Activated CD4-positive, alpha-beta T cell treated with anti-CD3 and anti-CD28 coated beads, Interleukin-2, Interleukin-4, amounts not matched to agents 100 ng/mL and 50 ng/mL, durations not matched to agents 16 hours and 8 hours (primary cell): ENCODE measurements at places on chromosomes 5 and 9.

- DNase-seq, result no peak
These were observed 152.5 kb upstream of the MAP3K1 start for GRCh38 chr5:56662893-56663292.

- no peak for DNase-seq
These were observed 55.2 kb downstream of the NTNG2 start for GRCh38 chr9:132216861-132217619.

DNA sequence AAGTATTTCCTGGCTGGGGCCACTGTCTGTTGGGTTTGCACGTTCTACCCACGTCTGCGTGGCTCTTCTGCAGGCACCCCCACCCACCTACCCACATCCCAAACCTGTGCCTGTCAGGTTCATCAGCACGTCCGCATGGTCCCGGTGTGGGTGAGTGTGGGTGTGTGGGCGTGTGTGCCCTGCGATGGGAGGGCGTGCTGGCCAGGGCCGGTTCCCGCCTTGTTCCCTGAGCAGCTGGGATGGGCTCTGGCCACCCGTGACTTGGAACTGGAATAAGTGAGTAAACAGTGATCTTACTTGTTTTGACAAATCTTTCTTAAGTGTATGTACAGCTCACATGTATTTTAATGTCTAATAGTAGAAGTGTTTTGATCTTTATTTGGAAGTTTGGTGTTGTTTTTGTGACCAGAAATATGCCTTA, 20.4 kb downstream of the ERGIC1 start:
- DNase-seq, result no peak

GRCh38 chr5:72767289-72768010, 49.0 kb upstream of the TNPO1 start:
- DNase-seq, result no peak

- no peak for DNase-seq
These were observed 72.3 kb downstream of the WNK2 start for GRCh38 chr9:93255994-93256877.

DNA sequence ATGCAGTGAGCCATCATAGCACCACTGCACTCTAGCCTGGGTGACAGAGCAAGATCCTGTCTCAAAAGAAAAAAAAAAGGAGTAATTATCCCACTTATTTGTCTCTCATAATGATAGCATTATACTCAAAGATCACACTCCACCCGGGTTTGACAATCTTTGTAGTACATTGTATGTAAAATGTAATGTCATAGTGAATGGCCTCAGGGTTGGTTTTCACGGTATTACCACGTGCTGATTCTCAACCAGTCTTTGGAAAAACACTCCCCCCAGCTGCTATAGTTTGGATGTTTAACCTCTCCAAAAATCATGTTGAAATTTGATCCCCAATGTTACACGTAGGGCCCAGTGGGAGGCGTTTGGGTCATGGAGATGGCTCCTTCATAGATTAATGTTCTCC, 402.4 kb upstream of the GRAMD2B start:
- DNase-seq, result no peak

GRCh38 chr9:71975833-71976232, 64.4 kb downstream of the C9orf85 start:
- no peak for DNase-seq

DNA sequence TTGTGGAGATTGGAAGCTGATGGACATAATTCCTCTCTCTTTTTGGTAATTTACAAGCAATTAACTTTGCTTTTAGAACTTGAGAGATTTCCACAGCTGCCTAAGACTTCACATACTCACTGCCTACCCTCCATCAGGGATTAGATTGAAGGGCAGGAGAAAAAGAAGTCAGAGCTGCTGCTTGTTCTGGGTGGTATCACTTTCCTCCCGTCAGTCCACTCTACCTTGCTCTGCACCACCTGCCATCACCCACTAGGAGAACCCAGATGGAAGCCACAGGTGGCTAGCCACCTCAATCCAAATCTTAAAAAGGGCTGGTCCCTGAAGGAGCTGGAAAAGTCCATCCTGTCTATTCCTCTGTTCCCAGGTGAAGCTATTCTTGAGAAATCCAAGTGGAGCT, 10.5 kb downstream of the IRF1 start:
- DNase-seq, result no peak

GRCh38 chr5:60959156-60959555, 14.2 kb downstream of the NDUFAF2 start:
- no peak for DNase-seq

DNA sequence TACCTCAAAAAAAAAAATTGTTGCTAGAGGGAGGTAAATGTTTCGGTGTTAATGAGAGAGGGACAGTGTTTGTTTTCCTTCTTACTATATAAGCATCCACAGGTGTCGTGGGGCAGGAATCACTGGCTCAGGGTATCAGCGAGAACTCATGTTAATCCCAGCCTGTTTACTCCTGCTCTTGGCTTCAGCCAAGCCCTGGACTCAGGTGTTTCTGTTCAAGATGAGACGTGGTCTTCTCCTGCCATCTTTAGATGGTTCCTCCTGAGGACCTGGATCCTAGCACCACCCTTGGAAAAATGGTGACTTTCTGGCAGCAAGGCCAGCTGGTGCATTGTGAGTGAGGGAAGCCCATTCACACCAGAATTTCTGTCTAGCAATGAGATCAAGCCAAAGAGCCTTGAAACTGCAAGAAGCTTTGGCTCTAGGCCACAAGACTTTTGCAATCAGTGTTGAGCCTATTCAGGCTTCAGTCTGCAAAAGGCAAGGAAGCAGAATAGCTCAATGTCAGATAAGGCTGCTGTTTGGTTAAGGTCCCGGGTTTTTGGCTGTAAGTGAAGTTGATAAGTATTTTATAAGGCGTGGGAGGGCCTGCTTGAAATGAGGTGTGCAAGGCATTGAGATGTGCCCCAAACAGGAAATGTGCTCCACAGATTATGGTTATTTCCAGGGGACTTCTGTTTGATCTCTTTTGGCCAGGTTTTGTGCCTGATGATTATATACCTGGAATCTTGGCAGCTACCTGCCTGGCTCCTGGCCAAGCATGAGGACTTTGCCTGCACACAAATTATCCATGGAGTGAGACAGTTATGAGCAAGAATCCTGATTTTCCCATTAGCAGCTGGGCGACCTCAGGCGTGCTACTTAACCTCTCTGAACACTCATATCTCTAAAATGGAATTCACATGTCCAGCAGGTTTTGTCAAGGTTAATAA, 99.8 kb downstream of the TENT4A start:
- DNase-seq, result no peak

GRCh38 chr9:124007565-124008302, 3.8 kb upstream of the LHX2 start:
- DNase-seq, result no peak

DNA sequence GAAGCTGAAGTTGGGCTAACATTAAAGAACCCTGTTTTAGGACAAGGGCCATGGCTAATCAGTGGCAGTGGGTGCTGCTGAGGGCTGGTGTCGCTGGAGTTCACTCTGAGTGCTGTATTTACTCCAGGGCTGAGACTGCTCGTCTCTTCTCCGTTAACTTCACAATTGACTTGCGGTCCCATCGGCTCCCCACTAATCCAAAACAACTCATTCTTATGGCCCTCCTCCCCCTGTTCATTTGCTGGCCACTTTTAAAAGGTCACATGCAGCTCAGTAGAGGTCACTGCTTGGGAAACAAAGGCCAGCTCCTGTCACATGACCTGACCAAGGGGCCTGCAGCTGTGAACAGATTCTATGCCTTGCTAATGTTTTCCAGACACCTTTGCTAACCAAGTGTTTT, 38.4 kb downstream of the PTCH1 start:
- DNase-seq, result no peak

DNA sequence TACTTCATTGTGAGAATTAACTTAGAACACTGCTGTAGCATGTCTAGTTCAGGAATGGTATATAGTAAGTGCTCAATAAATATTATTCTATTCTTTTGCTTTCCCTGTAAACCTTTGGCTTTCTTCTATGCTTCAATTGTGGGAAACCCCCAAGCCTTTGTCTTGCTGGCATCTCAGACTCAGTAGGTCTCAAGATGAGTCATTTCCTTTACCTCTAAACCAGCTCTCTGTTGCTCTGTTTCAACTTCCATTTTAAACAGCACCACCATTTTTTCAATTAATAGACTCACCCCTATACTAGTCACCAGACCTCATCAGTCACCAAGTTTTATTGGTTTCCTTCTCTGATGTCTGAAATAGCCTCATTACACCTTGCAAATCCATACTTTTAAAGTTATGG, 43.5 kb downstream of the DMAC1 start:
- peak; percentile 80 for DNase-seq

DNA sequence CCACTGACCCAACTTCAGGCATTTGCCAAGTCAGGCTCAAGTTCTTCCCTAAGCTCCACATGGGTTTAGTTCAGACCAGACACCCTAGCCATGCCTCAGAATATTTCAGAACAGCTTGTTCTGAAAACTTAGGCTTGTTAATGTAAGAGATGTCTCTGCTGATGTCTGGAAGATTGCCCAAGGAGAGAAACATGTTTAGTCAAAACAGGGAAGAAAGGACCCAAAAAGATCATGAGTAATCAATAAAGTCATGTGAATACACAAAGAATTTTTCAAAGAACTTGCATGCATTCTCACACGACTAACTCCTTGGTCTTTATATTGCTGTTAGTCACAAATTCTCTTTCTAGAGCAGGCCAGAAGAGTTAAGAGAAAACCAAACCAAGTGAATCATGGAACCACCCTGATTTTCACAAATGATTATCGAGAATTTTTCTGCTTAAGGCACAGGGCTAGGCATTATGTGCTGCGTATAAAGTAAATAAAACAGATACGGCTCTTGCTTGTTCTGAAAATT, 158.1 kb upstream of the HMHB1 start:
- no peak for DNase-seq

- no peak for DNase-seq
These were observed 5.4 kb downstream of the RAD17 start for GRCh38 chr5:69374911-69375446.

- no peak for DNase-seq
These were observed 127.9 kb downstream of the FAM170A start for GRCh38 chr5:119757276-119757675.

- DNase-seq, result peak; percentile 29
These were observed 547.2 kb downstream of the LRRC70 start for GRCh38 chr5:63125862-63126261.

DNA sequence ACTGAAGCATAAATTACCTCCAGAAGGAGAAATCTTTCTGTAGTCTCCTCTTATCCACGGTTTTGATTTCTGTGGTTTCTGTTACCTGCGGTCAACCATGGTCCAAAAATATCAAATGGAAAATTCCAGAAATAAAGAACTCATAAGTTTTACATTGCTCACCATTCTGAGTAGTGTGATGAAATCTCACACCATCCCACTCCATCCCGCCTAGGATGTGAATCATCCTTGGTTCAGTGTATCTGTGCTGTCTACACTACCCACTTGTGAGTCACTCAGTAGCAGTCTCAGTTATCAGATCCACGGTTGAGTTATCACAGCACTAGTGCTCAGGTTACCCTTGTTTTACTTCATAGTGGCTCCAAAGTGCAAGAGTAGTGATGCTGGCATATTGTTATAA, 371.2 kb downstream of the NFIB start:
- DNase-seq, result peak; percentile 6

DNA sequence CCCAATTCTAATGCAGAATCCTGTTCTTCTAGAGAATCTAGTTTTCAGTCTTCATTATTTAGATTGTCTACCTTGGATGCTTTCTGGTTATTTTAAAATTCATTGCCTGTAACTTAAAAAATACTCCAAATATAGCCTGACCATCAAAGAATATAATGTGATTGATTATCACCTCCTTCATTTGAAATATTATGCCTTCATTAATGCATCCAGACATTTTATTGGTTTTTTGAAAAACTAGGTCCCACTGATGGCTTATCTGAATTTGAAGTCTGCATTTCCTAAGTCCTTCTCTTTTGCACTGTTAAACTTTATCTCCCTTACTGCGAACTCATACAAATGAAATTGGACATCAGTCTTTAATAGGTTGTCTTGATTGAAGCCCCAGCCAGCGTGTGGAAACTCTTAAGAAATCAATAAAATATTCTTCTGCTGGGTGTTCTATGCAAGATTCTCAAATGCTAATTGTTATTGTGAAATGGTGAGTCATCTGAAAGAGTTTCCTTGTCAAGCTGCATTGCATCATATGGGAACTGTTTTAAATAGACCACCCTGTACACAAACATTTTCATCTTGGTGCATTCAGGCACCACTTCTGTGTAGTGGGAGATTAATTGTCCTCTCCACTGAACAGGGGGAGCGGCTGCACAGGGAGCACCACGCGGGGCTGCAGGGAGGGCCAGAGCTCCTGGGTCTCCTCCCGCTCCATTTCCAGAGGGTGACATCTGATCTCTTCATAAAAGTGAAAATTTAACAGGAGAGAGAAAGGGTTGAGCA, 92.3 kb upstream of the FANCC start:
- DNase-seq, result no peak

- no peak for DNase-seq
These were observed 19.0 kb downstream of the NACC2 start for GRCh38 chr9:136075881-136076678.

DNA sequence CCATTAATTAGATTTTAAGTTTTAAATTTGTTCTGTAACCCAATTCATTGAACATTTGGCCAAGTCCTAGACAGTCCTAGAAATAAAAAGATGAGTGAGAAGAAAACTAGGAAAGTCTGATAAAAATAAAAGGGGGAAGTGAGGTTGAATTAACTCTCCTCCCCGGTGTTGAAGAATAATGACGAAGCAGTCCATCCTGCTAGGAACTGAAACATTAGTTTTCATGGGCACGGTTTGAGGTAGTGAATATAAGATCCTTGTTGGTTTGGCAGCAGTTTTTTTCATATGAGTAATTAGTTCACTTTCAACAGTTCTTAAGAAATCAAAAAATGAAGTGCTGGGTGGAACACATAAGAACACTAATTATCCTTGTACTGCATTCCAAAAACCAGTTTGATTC, 103.1 kb downstream of the MTREX start:
- no peak for DNase-seq

- DNase-seq, result no peak
These were observed 67.7 kb upstream of the ATG10 start for GRCh38 chr5:81904166-81904565.

DNA sequence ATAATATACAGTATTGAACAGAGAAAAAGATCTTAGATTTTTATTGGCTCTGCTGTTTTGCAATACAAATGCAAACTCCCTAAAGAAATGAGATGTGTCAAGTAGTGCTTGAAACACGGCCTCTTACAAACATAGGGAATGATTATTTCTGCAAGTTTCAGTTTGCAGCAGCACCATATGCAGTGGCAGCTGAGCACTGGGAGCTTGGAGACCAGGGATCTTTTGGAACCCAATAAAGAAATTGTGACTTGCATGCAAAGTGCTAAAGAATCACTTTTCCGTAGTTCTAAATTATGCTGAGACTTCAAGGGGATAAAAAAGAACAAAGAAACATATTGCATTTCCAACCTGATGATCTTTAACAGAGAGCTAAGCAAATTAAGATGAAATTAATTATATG, 674.6 kb upstream of the ZNF608 start:
- no peak for DNase-seq
